ENCODE measurements at places on chromosomes 5 and 9. TPM values are rescaled to one million over a fixed set of nuclear protein-coding genes. Genes with fewer than 3 reads are reported as not detected.

The PAEP gene
- total RNA-seq = not detected

The MORN5 gene
- total RNA-seq = not detected

The LAMC3 gene
- total RNA-seq = 8.1 TPM

The ENC1 gene
- total RNA-seq = 46.4 TPM

The ANAPC2 gene
- total RNA-seq = 22.0 TPM

The NIM1K gene
- 0.10 TPM for total RNA-seq

The TMC1 gene
- 0.69 TPM for total RNA-seq

The UNC5A gene
- 0.30 TPM for total RNA-seq

The TYRP1 gene
- 73.9 TPM for total RNA-seq

The ARSI gene
- 2.6 TPM for total RNA-seq

The NUTM2G gene
- not detected for total RNA-seq

The GGTA1 gene
- total RNA-seq = 9.6 TPM

The CYLC2 gene
- not detected for total RNA-seq

The CDH9 gene
- not detected for total RNA-seq

The SLC36A3 gene
- not detected for total RNA-seq

The UBAC1 gene
- 27.2 TPM for total RNA-seq

The GKAP1 gene
- total RNA-seq = 5.6 TPM

The SH3GL2 gene
- 0.20 TPM for total RNA-seq

The TEK gene
- 10.4 TPM for total RNA-seq

The S100Z gene
- 0.30 TPM for total RNA-seq

The C5orf52 gene
- total RNA-seq = not detected

The PLGRKT gene
- 16.5 TPM for total RNA-seq

The PCDHGA7 gene
- total RNA-seq = 3.5 TPM

The SCGB3A2 gene
- total RNA-seq = not detected

The FAM78A gene
- total RNA-seq = 3.6 TPM

The DOCK8 gene
- 12.1 TPM for total RNA-seq

The WDR55 gene
- 11.8 TPM for total RNA-seq

The PCDHB15 gene
- total RNA-seq = 3.6 TPM

The RABGAP1 gene
- total RNA-seq = 66.8 TPM

The RETREG1 gene
- 27.4 TPM for total RNA-seq

The GFRA3 gene
- total RNA-seq = 4.3 TPM

The SPAG8 gene
- total RNA-seq = 1.2 TPM

The MARCOL gene
- total RNA-seq = not detected

Measured in skin of body (tissue), 3 donors.